ENCODE measurements at places on chromosomes 13 and 19.

- no peak for DNase-seq
These were observed 93.8 kb upstream of the SOX1 start for GRCh38 chr13:111973186-111973585.

DNA sequence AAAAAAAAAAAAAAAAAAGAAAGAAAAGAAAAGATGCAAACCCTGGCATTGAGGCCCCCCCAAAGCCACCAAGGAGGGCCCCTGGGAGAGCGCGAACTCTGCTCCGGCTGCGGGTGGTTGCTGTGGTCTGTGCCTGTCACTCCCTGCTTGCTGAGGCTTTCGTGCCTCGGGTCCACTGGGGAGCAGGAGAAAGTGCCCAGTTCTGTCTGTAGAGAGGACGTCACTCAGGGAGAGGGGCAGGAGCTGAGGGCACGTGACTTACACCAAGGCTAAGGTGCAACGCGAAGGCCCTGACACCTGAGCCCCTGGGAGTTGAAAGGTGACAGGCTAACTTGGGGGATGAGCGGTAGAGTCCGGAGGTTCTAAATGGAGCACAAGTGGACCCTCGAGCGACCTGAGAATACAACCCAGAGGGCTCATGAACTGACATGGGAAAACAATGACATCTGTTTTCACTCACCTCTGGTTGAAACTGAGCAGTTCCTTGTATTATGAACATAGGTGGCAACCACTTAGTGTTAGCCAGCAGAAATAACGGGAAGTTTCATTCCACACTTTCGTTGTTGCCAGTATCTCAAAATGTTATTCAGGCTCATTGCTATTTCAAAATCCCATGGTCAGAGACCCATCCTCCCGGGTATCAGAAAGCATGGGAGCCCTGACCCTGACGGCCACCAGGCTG lies 69.2 kb upstream of the TM9SF2 start:
- DNase-seq, result no peak

DNA sequence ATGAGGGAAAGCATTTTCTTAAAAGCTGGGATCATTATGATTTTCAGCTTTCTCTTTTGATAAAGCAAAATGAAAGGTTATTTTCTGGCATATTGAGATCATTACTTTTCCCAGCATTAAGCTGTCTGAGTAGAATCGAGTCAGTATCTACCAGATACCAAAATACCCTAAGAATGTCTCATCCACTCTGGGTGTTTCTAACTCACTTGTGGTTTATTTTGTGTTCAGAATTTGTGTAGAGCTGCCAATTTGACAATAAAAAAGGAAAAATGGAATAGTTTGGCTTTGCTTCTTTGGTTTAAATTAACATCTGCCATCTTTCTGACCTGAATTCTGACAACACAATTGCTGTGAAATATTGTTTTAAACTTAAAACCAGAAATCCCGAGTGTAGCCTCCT lies 438.7 kb upstream of the ARGLU1 start:
- DNase-seq, result no peak

GRCh38 chr19:843836-844545 lies 3.2 kb downstream of the PRTN3 start:
- DNase-seq, result no peak

DNA sequence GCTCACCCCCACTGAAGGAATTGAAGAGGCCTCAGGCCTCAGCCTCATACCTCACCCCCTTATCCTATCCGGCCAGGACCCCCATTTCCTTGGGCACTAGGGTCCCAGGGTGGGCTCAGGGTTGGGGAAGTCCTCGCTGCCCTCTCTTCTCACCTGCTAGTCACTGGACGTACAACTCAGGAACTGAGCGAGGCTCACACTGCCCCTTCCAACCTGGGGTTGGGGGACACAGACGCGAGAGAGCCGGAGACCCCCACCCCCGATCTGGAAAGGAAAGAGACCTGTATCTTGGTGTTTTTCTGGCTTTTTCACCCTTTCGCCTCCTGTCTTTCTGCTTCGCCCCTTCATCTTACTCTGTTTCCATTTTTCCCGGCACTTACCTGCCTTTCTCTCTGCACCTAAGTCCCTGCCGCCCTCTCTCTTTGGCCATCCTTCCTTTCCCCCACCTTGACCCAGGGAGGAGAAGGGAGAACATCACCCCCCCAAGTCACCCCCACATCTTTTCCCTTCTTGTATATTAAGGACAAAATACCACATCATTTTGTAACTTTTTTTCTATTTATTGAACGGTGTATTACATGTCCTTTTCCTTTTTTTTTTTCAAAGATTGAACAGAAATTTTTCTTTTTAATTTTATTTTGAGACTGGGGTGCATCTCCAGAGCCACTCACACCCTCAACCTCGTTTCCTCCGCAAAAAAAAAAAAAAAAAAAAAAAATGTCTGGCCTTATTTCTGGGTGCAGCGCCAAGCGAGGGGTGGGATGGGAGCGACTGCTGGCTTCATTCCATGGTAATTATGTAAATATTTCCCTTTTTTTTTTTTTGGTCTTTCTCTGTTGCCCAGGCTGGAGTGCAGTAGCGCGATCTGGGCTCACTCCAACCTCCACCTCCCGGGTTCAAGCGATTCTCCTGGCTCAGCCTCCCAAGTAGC lies 36.6 kb downstream of the ZSWIM4 start:
- no peak for DNase-seq
